ENCODE measurements at places on chromosomes 2 and 18. TPM values are rescaled to one million over a fixed set of nuclear protein-coding genes. Genes with fewer than 3 reads are reported as not detected.

SAG gene
- not detected for total RNA-seq

MYO3B gene
- 0.15 TPM for total RNA-seq

DNA sequence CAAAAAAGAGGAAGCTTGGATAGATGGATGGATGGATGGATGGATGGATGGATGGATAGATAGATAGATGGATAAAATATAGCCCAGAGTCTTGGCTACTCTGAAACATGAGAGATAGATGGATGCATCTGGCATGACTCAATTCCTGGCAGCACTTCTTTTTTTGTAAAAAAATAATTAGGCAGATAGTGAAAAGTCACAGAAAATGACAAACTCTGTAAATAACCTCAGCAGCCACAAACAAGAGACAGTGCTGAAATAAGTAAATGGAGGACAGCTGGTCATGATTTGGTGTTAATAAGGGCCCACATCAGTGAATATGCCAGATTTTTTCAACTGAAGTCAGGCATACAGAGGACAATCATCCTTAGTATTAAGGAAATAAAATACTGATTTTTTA, 585.0 kb upstream of the GCFC2 start:
- H3K4me1 ChIP-seq, result no peaks in the 10 kb centered on the region

DNA sequence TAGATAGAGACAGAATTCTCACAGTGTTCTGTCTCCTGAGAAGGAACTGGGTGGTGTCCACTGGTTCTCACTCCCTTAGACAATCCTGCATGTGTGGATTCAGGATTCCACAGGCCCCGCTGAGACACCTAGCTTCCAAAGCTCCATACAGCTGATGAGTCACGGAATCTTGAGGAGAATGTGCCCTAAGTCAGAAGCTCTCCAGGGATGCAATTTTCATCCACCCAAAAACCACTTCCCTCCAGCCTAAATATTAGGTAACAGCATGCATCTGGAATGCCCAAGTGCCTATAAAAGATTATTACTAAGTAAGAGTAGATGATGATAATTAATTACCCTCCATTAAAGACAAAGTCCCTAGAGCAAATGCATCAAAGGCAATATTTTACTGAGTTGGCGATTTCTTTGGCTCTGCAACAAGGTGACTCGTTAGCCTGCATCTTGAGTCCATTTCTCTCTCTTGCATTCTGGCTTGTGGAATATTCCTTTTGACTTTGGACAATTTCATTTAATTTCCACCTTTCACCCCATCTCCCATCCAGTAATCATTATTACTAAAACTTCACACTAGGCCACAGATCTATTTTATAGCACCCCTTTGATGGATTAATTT, 475.1 kb downstream of the TNS1 start:
- H3K27ac ChIP-seq, result no peak overlapping the region
- no peaks in the 10 kb centered on the region for H3K4me1 ChIP-seq
- H3K4me3 ChIP-seq, result no peak overlapping the region
- H3K36me3 ChIP-seq, result no peaks in the 10 kb centered on the region
- no peak for DNase-seq

GRCh38 chr2:68317971-68318913, 1.5 kb downstream of the CNRIP1 start:
- no peaks in the 10 kb centered on the region for H3K36me3 ChIP-seq
- H3K4me1 ChIP-seq, result no peaks in the 10 kb centered on the region
- DNase-seq, result no peak
- peak overlapping the region; percentile 84 for H3K4me3 ChIP-seq
- peaks cover 10% of the 10 kb centered on the region for H3K27me3 ChIP-seq
- peak overlapping the region; percentile 62 for H3K27ac ChIP-seq

DNA sequence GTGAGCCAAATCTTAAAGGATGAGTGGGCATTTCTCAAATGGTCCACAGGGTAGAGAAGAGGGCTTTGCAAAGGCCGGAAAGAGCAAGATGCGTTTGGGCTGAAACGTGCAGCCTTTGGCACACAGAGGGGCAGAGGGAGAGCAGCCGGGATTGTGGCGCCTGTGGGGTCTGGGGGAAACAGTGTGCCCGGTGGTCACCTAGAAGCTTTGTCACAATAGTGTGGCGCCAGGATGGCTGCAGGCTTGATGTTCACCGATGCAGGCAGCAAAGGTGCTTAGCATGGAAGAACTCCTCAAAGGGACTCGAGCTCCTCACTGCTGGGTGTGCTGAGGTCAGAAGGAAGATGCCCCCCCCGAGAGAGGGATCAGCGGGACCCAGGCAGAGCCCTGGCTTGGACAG, 23.8 kb downstream of the TPO start:
- no peaks in the 10 kb centered on the region for H3K36me3 ChIP-seq
- H3K4me3 ChIP-seq, result no peak overlapping the region
- H3K27me3 ChIP-seq, result no peaks in the 10 kb centered on the region
- no peak overlapping the region for H3K27ac ChIP-seq

GRCh38 chr18:46341986-46342525, 237.9 kb downstream of the HAUS1 start:
- no peaks in the 10 kb centered on the region for H3K36me3 ChIP-seq
- no peak for DNase-seq

All from breast epithelium (tissue), 4 donors.